Gastrocnemius medialis (tissue), 4 donors: ENCODE measurements at places on chromosomes 5 and 9.
A peak's percentile ranks its signal among the peaks of the same experiment; 100 is the strongest.

DNA sequence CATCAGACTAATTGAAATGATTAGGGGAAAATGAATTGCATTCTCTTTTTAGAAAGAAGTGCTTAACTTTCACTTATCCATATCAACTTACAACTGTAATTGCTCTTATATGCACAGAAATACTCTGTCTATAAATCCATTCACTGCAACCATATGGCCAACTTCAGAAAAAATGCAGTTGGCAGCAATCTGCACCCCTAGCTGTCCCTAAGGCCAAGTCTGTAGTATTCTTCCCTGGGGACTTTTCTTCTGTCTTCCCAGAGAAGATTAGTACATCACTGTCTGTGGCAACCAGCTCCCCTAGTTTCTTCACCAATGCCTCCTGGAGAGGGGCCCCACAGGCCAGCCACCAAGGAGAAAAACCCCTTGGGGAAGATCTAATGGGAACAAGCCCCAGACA, 45.4 kb downstream of the ABCA1 start:
- DNase-seq, result no peak

GRCh38 chr9:33151007-33151557, 16.1 kb downstream of the B4GALT1 start:
- no peak for DNase-seq

- DNase-seq, result peak; percentile 34
These were observed 35.5 kb downstream of the FBXO10 start for GRCh38 chr9:37540634-37541033.

- DNase-seq, result no peak
These were observed 46.9 kb upstream of the HSD17B4 start for GRCh38 chr5:119405419-119405818.
